ENCODE measurements at places on chromosomes 7 and 10.

DNA sequence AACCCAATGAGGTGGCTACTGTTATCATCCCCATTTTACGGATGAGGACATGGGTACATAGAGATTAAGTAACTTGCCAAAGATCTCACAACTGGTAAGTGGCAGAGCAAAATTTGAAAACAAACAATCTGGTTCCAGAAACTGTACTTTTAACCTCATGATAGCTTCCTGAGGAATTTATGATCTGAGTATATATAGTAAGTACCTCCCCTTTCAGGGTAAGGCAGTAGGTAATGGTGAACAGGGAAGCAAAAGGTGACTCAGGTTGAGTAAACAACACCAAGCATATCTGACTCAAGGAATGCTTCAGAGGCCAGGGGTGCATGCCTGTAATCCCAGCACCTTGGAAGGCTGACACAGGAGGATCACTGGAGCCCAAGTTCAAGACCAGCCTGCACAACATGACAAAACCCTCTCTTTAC lies 21.1 kb downstream of the KLLN start:
- DNase-seq: no peak

GRCh38 chr7:1674161-1675035 lies 4.3 kb downstream of the ELFN1 start:
- DNase-seq: no peak

- DNase-seq: no peak
Measured at GRCh38 chr10:73444457-73444856, 11.1 kb upstream of the MSS51 start.

GRCh38 chr7:133675510-133676218 lies 422.8 kb downstream of the EXOC4 start:
- no peak for DNase-seq

GRCh38 chr7:139762886-139763285 lies 14.9 kb downstream of the HIPK2 start:
- no peak for DNase-seq

DNA sequence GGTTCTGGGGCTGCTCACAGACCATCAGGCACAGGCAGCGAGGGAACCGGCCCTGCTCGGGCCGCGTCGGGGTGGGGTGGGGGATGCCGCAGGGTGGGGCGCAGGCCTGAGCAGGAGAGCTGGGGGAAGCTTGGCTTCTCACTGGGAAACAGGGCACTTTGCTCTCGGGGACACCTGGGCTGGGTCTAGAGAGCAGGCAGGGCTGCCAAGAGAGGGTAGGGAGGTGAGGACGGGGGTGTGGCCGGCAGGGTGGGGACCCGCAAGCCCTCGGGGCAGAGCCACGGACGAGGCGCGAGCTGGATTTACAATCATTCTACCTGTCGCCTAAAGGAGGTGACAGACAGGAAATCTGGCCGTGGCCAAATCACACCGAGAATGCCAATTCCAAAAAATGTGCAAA lies 11.1 kb downstream of the INTS1 start:
- no peak for DNase-seq

DNA sequence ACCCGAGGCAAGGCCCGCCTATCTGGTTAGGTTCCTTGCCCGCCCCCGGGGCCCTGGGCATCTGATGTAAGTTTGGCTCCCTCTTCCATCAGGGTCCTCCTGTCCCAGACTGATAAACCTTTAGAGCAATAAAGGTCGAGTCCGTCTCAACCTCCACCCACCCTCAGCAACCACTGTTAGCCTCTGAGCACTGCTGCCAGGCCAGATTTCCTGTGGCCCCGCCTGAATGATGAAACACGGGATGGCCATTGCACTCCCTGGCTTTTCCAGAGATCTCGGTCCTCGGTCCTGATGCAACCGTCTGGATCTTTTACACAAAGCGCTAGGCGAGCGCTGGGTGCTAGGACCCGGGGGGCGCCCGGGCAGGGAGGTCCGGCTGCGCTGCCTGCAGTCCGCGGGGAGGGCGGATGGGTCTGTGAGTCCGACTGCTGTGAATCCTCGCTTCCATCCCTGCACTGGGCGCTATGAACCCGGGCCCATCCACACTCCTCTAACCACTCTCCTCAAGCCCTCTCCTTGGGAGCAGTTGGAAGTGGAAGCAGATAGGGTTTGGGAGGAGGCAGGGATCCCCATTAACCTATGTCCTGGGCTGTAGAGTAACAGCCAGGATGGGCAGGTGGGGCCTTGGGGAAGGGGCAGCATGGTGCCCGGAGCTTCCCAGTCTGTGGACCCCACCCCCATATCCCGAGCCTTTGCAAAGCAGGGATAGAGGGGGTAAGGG lies 875 bp upstream of the DDIT4 start:
- DNase-seq: peak; percentile 59
